ENCODE measurements at places on chromosomes 12 and 14.

DNA sequence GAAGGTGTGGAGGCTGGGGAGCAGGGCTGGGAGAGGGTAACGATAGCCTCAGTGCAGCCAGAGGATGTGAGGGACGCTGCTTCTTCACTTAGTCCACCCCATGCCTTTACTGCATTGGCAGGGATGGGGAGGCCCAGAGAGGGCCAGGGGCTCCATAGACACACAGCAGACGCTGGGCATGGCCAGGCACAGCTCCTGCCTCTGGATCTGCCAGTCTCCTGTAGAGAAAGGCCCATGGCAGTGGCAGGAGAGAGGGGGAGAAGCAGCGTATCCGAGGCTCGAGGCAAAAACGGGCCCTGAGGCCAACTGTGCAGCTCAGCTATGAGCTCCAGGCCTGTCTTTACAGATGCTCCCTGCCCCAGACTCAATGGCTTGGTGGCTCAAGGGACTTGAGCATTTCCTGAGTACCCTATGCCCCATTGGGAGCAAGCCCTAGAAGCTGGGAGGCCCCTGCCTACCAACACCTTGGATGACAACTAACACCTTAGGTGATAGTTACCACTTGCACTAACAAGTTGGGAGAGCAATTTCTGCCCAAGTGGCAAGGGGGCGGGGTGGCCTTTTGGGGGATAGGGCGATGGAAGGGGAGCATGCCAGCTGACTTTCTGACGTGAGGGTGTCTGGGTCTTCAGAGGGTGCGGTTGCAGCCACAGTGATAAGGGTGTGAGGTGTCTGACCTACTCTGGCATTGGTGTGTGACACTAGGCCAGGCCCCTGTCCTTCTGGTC lies 5.0 kb upstream of the LBHD2 start:
- no peak for DNase-seq

GRCh38 chr12:81330480-81330879 lies 252.6 kb downstream of the ACSS3 start:
- DNase-seq = peak; percentile 8

DNA sequence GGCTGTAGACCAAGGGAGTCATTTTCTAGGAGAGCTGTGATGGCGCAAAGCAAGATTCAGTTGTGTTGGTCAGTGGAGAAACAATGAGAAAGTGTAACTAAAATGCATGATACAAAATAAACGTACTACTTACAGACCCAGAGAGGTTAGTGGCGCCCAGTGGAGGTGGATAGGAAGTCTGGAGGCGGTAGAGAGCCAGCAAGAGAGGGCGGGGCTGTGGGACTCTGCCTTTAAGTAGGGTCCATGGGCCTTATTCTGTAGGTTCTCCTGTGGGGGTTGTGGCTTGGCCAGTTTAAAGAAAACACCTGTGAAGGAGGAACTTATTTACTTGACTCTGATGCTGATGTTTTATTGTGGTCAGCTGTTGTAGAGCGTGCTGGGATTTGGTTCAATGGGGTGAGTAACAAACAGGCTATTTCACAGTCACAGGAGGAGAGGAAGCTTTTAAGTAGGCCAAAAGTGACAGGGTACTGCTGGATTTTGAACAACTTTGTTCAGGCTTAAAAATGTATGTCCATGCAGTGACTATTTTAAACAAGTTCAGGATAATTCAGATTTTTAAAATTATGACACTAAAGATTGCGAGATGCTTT lies 1097.7 kb downstream of the TMTC2 start:
- no peak for DNase-seq

DNA sequence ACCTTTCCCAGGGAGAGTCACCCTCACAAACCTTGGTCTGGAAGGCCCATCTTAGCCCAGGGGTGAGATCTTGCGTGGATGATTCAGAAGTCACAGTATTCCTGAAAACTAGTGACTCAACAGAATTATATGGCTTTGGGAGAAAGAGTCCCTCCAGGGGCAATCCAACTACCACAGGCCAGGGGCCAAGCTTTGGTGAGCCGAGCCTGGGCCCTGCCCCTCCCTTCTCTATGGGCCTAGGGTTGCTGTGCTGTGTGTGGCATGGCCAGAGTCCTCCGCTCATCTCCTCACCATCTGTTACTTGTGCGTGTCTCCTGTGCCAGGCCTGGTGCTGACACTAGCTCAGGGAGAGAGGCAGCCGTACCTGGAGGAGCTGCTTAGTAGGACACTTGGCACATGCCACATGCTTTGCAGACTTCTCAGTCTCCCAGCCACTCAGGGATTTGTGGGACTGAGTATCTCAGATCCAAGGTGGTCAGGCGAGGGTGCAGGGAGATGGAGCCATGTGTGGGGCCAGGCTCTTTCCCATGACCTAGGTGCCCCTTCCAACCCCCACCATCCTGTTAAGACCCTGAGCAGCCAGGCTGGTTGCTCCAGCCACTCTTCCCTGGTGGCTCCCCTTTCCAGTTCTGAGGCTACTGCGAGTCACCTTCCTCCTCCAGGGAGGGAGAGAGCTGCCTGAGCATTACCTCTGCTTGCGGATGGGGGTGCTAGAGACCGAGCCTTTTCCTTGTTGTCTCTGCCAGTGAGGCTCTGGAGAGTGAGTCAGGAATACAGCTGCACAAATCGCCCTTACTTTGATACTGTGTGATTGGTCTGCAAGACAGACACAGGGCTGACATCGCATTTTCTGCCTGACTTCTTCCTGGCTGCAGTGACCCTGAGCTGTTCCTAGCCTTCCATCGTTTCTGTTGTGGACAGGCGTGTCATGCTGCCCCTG lies 94.1 kb downstream of the SLC25A47 start:
- peak; percentile 91 for DNase-seq
